A549 treated with ZK216348 at 1 μM for 4 hours (cell line): ENCODE measurements at places on chromosomes 13 and 19. TPM values are rescaled to one million over a fixed set of nuclear protein-coding genes. Genes with fewer than 3 reads are reported as not detected.

KISS1R gene
- 0.21 to 0.62 TPM (median 0.42 TPM) in 4 of 5 replicates, not detected in the other for total RNA-seq

CACNG7 gene
- total RNA-seq = 4.6 to 10.0 TPM (median 9.4 TPM) in 5 replicates

LILRB2 gene
- 0.05 to 0.14 TPM (median 0.05 TPM) in 3 of 5 replicates, not detected in the others for total RNA-seq

CEACAM3 gene
- not detected in 5 replicates for total RNA-seq

LILRB1 gene
- 0.07 TPM in 1 of 5 replicates, not detected in the others for total RNA-seq

C19orf81 gene
- total RNA-seq = 3.9 to 12.5 TPM (median 10.5 TPM) in 5 replicates

ICAM1 gene
- total RNA-seq = 2.9 to 4.9 TPM (median 4.2 TPM) in 5 replicates
